ENCODE measurements at places on chromosomes 12 and 14. TPM values are rescaled to one million over a fixed set of nuclear protein-coding genes. Genes with fewer than 3 reads are reported as not detected.

The MGST1 gene
- polyA plus RNA-seq: 29.8 TPM

The CCDC184 gene
- 0.25 TPM for polyA plus RNA-seq

GRCh38 chr14:33098016-33098415, 159.3 kb downstream of the NPAS3 start:
- no peak for DNase-seq

DNA sequence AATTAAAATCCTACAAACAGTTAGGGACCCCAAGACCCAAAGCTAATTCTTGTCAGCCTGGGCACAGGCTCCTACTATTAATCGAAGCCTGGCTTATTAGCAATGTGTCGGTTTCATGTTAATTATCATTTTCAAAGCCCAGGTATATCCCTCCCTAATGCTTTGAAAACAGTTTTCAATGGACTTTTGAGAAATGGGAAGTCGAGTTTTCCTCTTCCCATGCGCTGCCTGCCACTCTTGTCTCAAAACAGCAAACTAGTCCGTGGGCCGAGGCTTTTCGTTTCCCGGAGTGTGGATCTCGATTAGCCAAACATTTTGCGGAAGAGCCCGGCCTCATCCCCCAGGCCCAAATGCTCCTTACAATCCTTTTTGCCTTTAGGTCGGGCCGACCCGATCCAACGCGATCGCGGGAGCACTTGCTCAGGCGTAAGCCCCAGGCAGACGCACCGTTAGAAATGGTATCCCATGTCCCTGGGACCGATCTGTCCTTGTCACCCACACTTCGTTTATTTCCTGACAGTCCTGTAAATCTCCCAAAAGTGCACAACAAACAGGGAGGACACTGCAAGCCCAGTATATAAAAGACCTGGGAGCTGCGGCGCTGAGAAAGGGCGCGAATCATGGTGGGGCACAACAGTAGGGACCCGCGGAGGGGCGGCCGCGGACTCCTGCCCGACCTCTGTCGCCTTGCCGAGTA, 1.5 kb downstream of the SIX6 start:
- no peak for DNase-seq

GRCh38 chr14:96811985-96812667, 14.9 kb downstream of the VRK1 start:
- no peak for DNase-seq
